ENCODE measurements at places on chromosomes 1 and 21. TPM values are rescaled to one million over a fixed set of nuclear protein-coding genes. Genes with fewer than 3 reads are reported as not detected.

MYOG gene
- not detected for total RNA-seq

DNA sequence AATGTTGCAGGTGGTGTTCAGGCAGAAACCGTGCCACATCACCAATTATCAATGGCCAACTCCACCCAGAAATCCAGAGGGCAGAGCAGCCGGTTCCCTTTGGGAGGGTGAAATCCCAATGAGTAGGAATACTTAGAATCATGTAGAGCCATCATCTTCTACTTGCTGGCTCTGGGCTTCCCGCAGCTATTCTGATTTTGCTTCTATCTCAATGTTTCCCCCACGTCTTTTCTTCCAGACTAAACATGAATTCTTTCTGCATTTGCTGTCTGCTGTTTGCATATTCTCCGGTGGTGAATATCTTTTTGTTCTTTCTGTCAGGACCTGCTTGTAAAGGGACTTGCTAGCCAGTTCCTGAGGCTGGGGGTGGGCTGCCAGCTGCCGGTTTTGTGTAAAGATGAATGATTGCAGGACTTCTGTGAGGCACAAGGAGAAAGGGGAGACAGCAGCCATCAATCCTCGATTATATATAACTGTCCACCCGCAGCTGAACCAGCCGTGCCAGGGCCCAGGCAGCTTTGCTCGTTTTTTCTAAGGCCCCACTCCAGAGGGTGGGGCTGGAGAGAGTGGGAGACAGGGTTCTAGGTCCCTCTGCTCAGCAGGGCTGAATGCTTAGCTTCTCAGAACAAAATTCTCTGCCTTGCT, 33.2 kb downstream of the PRAMEF20 start:
- no peak for DNase-seq

- DNase-seq = no peak
Observed at GRCh38 chr1:202286622-202287097, 55.1 kb downstream of the UBE2T start.

GRCh38 chr1:27166929-27167328, 12.0 kb upstream of the SLC9A1 start:
- no peak for DNase-seq

DNA sequence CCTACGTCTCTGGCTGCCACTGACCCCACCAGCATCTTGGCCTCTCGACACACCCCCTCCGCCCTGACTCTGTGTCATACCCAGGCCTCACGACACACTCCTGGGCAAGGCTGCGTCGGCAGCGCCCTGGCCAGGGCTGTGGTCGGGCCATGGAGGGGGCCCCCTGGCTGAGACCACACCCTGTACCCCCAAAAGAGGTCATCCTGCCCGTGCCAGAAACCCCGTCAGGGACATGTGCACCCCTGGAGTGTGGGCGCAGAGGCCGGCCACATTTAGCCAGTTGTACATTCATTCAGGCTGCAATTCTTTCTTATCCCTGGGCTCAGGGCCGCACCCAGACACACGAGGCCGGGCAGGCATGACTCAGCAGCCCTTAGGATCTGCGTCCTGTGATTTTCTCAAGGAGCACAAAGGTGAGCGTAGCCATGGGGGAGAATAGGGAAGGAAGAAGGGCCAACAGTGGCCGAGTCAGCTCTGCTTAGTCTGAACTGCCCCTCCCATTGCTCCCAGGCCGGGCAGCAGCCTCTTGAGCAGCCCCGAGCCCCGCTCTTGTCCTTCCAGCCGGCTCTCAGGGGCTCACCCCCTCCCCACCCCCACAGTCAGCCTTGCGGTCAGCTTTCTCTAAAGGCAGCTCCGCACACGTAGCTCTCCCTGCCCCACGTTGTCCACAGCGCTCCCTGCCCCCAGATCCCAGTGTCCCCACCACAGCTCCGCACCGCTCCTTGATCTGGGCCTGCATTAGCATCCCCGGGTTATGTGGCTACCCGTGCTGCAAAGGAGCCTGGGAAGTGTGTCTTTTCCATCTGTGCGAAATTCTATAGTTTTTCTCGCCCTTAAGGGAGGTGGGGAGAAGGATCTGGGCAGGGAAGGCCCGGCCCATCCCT, 7.9 kb downstream of the CSTB start:
- DNase-seq = peak; percentile 49

DNA sequence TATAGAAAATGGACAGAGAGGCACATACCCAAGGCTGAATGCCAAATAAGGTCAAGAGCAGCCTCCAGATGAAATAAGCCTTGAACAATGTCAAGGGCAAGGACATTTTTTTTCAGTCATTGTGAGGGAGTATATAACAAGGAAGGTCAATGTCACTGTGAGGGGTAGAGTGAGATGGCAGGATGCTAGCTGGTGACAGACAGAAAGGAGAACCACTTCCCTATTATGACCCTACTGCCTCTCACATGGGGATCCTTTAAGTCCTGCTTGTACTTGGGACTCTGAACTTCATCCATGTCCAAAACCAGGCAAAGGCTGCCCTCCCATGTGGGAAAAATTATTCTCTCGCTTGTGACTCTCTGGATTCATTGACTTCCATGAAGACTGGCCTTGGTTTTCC, 119.5 kb upstream of the COA6 start:
- DNase-seq = no peak

DNA sequence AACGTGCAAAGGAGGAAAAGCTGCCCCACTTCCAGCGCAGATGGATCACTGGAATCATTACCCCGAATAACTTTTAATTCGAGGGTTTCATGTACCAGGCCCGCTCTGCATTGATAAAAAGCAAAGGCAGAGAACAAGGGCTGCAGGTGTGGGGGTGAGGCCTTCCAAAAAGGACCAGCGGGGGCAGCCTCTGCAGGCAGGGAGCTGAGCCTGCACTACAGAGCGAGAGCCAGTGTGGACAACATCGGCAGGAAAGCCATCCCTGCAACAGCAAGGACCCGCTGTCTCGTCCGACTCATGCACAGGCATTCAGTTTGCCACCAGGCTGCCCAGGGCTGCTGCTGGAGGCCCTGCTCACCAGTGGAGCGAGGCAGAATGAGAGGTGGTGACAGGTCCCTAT, 27.1 kb upstream of the AJAP1 start:
- DNase-seq = no peak

TSPAN1 gene
- not detected for total RNA-seq

DNA sequence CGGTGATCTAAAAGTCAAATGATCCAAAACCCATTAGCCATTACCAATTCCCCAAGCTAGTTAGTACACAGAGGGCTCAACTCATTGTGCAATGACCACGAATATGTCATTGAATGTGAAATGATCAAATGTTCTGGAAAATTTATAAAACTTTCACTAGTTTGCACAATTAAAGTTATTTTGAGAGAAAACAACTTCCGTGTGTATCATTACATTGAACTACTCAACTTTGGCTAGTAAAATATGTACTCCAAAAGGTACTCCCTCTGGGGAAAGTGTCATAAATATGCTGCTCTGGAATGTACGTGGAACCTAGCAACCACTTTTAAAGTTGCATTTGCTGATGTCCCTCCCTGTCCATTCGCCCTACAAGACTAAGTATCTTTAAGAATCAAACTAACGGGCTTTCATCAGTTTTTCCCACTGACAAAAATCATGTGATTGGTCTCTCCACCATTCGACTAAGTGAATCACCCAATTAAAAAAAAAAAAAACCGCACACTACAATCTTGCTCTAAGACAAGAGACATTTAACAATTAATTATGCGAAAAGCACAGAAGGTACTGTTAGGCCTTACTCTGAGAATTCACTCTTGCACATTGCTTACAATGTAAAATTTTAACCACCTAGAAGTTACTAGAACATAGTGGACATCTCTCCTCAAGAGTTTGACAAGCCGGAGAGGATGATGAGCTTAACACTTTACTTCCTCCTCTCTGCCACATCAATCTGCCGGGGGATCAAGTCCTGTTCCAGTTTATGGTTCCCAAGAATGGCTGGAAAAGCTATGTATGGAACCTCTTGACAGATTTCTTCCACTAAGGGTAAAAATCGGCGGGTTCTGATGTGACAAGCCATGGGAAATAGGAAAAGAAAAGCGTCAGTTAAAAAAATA, 1.2 kb downstream of the ACBD3 start:
- peak; percentile 11 for DNase-seq

- peak; percentile 66 for DNase-seq
Observed at GRCh38 chr1:37471345-37472231, 2.8 kb upstream of the ZC3H12A start.

- no peak for DNase-seq
Observed at GRCh38 chr1:183126528-183126927, 59.5 kb upstream of the LAMC2 start.

VWA5B1 gene
- not detected for total RNA-seq

- DNase-seq = no peak
Observed at GRCh38 chr1:17791480-17791879, 36.3 kb downstream of the ACTL8 start.

FCRL5 gene
- not detected for total RNA-seq

GRCh38 chr1:199907361-199907760, 120.1 kb upstream of the NR5A2 start:
- DNase-seq = no peak

KCNE2 gene
- not detected for total RNA-seq

GRCh38 chr1:155759966-155760630, 71.2 kb downstream of the DAP3 start:
- DNase-seq = no peak

TTC39A gene
- 2.4 TPM for total RNA-seq

DNA sequence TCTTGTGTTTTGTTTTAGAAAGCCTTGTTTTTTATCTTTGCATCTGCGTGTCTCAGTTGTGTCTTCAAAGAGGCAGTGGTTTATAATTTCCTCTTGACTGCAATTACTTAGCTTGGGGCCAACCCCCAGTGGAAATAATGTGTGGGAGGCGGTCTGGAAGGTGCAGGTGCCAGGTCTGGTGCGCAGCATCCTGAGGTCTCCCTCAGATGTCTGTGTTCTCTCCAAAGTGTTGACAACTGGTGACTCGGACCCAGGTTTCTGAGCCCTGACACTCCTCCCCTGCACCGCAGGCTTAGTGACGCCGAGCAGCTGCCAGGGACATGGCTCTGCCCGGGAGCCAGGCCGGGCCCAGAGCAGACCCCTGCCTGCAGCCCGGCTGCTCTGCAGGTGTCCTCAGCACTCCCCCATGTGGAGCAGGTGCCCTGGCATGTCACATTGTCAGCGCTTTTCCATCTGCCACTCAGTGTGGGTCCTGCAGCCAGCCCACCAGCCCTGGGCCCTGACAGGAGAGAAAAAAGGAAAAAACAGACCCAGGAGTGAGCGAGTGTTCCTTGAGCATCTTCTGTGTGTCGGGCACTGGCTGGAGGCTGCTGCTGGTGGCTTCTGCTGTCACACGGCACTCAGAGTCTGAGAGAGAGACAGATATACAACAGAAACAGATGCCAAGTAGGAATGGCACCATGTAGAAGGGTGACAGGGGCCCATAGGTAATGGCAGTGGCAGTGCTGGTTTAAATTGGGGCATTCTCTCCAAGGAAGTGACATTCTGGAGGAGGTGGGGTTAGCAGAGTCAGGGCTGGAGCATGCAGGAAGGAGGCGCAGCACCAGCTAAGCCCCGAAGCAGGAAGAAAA, 24.8 kb upstream of the SELENON start:
- DNase-seq = no peak

DNA sequence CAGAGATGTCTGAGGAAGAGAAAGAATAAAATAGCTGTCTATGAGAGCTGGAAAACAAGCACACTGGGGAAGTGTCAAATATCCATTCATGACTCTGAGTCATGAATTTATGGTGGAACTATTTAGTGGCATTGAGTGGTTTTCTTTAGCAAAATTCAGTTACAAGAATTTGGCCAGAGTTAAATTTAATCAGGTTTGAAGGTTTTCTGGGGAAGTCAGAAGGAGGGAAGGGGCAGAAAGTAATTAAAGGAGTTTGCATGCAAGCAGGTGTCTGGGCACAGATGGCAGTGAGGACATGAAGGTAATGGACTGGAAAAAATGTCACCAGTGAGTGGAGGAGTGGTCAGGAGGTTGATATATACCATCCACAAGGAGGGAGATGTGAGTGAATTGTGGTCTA, 121.9 kb upstream of the IVNS1ABP start:
- no peak for DNase-seq

DNA sequence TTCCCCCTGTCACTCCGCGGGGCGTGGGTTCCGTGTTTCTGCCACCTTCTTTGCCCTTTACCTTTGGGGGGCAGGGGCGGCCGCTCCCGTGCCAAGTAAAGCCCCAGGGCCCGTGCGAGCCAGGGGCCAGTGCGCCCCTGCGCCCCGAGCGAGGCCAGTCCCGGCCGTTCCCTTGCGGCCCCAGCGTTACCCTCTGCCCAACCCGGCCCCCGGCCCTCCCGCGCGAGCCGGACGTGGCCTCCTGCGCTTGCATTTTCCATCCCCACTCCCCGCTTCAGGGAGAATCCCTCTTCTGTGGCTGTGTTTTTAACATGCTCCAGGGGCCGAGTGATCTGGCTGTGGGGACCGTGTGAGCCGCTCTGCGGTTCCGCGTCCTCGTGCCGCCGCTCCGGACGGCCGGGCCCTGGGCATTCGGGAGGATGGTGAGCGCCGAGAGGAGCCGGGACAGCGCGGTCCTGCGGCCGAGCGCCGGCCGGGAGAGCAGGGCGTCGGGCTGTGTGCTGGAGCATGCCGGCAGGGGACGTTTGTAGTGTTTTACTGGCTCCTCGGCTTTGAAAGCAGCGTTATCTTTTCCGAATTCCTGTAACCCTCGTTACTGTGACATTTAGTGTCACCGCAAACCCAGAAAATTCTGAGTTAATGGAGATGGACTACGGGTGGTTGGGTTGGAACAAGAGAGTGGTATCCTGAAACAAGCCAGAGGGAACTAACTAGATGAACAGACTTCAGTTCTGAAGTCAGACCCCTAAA, 1.0 kb downstream of the GALNT2 start:
- no peak for DNase-seq

KCNQ4 gene
- 0.11 TPM for total RNA-seq

DNA sequence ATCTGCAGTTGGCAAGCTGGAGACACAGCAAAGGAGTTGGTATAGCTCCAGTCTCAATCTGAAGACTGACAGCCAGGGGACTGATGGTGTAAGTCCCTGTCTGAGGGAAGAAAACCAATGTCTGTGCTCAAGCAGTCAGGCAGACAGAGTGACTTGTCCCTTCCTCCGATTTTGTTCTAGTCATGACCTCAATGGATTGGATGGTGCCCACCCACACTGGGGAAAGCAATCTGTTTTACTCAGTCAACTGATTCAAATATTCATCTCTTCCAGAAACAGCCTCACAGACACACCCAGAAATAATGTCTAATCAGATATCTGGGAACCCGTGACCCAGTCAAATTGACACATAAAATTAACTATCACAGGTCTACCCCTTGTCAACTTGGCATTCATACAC, 11.9 kb upstream of the MRPL39 start:
- DNase-seq = no peak

C1orf146 gene
- not detected for total RNA-seq

GRCh38 chr1:16162163-16162822, 6.4 kb upstream of the EPHA2 start:
- no peak for DNase-seq

GRCh38 chr1:233673261-233673946, 59.5 kb downstream of the KCNK1 start:
- no peak for DNase-seq

GRCh38 chr1:229863651-229864545, 203.1 kb upstream of the GALNT2 start:
- no peak for DNase-seq
